ENCODE measurements at places on chromosomes 4 and X.
A peak's percentile ranks its signal among the peaks of the same experiment; 100 is the strongest.

DNA sequence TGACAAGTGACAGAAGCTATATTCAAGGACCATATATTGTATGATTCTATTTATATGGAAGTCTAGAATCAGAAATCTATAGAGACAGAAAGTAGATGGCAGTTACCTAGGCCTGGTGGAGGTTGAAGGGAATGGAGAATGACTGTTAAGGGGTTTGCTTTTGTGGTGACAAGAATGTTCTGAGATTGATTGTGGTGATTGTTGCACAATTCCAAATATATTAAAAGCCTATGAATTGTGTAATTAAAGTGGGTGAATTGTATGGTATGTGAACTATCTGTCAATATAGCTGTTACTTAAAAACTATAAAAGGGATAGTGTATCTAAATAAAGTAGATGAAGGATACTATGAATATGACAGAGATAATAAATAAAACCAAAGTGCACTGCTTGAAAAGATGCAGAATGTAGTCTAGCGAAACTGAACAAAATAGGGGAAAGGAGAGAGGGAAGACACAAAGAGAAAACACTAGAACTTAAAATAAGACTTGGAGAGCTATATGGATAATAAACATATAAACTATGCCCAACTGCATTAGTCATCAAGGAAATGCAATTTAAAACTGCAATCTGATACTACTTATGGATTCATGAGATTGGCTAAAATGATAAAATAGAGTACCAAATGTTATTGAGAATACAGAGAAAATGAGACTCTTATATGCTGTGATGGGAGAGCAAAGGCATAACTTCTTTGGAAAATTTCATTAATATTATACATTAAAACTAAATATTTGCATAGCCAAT, 82.1 kb upstream of the BANK1 start:
- no peak for DNase-seq

DNA sequence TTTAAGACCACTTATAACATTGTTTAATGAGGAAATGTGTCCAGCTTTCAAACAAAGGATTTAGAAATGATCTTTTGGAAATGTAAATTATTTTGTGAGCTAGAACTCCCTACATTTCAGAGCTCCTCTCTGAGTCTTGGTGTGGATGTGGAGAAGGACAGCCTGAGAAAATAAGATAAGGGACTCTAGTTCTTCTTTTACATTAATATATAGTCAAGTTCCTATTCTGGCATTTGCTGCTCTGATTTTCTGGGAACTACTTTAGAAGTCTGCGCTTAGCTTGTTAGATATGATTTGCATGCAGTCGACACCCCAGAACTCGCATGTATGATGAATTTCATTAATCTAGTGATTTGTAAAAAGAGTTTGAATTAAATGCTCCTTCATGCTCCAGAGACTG, 45.5 kb downstream of the TSPAN7 start:
- DNase-seq, result no peak

DNA sequence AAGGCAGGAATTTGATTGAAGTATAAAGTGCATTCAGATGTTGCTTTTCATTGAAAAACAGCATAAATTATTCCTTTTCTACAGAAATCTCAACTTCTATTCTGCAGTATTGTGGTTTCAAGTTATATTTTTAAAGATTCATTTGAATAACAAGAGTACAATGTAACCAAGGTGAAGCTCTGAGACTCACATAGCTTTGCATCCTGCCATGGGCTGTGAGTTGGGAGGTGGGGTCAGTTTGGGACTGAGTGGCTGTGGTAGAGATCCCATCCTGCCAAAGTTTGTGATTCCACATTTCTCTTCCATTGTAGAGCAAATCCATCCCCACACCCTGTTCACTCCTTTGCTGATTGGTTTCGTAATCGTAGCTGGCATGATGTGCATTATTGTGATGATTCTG, 69.2 kb downstream of the KIT start:
- no peak for DNase-seq

DNA sequence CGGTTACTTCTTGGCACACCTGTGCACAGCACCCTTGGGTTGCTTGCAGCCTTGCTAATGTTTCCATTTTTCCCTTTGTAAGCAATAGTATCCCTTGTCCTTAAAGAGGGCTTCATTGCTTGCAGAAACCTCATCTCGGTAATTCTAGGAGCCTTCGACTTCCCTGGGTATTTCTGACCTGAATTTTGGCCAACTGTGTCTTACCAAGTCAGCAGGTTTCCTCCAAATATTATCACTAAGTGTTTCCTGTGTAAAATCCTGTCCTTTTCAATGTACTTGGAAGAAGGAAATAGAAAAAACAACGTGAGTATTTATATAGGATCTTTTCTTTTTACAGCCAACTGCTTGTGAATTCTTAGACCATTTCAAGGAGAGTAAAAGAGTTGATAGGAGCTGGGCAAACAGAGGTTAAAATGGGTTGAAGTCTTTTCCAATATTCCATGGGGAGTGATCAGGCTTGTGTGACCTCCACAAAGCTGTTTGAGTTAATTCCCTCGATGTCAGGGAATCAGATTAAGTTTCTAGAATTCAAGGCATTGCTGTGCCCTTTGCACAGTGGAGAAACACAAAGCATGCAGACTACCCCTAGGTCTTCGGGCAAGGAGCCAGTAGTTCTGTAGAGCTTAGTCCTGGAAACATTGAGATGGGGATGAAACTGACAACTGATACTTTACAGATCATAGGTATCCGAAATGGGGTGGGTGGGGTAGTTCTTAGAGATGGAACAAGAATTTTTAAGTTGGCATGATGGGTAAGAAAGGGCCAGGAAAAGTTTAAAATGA, 209.9 kb downstream of the CPE start:
- no peak for DNase-seq

GRCh38 chr4:165319030-165319429, 8.4 kb upstream of the MSMO1 start:
- DNase-seq, result no peak

- no peak for DNase-seq
Measured at GRCh38 chr4:76518241-76518640, 83.2 kb downstream of the SHROOM3 start.

- DNase-seq, result peak; percentile 60
Measured at GRCh38 chr4:6916587-6917460, 7.2 kb downstream of the TBC1D14 start.

DNA sequence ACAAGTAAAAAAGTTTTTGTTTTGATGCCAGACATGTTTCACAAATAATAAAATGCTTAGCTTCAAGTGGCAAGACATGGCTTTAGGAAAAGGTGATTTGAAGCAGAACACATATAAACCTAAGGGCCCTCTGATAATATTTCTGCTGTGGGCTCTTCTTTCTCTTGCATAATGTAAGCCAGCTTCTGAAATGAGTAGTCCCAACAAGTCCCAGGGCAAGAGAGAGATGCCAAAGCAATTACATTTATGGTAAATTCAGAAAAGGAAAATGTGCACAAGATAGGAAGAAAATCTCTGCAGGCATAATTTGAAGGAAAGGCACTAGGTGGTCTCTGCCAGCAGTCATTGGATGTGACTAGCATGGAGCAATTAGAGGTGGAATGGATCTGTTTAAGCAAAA, 170.8 kb upstream of the GALNT7 start:
- DNase-seq, result no peak

DNA sequence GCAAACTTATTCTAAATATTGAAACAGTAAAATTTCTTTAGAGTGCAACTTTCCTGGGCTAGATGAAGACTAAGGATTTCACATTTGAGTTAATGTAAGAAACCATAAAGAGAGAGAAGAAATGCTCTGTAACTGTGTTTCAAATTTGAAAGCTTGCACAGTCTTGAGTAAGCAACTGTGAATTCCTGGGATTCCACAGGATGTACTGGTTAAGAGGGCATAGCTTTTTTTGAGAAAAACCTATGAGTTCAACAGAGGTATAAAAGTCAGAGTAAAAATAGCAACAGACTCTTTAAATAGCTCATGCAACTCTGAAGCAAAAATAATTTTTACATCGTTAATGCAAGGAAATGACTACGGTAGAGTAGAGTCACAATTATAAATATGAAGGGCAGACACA, 25.5 kb downstream of the ZNF330 start:
- DNase-seq, result no peak

- DNase-seq, result no peak
Measured at GRCh38 chr4:109506890-109507289, 53.2 kb upstream of the MCUB start.

GRCh38 chr4:20847124-20847747, 147.0 kb downstream of the PACRGL start:
- DNase-seq, result no peak

- DNase-seq, result no peak
Measured at GRCh38 chr4:56158483-56158882, 209.7 kb downstream of the CEP135 start.

GRCh38 chr4:3286335-3287175, 6.3 kb upstream of the RGS12 start:
- DNase-seq, result no peak

GRCh38 chrX:153830640-153831428, 490 bp upstream of the PDZD4 start:
- no peak for DNase-seq

GRCh38 chr4:6566391-6567190, 8.4 kb upstream of the MAN2B2 start:
- DNase-seq, result no peak

GRCh38 chr4:105586638-105587328, 34.4 kb downstream of the ARHGEF38 start:
- DNase-seq, result no peak

- DNase-seq, result no peak
Measured at GRCh38 chr4:29900336-29900735, 819.8 kb upstream of the PCDH7 start.

GRCh38 chrX:135256923-135257322, 5.1 kb downstream of the ETDA start:
- DNase-seq, result no peak

DNA sequence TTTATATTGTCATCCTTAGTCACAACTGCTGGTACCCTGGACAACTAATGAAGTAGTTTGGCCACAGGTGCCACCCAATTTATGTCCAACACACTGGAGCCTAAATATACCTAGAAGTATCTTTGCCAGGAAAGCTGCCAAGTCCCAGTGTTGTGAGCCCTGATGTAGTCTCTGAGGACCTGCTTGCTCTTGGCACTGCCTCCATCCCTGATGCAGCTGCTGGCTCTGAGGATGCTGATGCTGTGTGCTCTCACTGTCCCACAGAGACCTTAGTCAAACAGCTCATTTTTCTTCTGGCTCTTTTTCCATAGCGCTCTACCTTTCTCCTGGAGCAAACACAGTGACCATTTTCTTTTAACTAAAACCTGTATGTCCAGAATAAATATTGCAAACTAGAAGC, 1535.4 kb upstream of the ADGRL3 start:
- no peak for DNase-seq

- DNase-seq, result no peak
Measured at GRCh38 chr4:82758701-82759685, 39.6 kb downstream of the SCD5 start.
